ENCODE measurements at places on chromosomes 2 and 18. TPM values are rescaled to one million over a fixed set of nuclear protein-coding genes. Genes with fewer than 3 reads are reported as not detected.

- no peak for DNase-seq
These were observed 548.2 kb upstream of the LRRTM1 start for GRCh38 chr2:80852808-80853139.

GRCh38 chr2:55869637-55870325 lies 53.8 kb downstream of the EFEMP1 start:
- peak; percentile 37 for DNase-seq

DNA sequence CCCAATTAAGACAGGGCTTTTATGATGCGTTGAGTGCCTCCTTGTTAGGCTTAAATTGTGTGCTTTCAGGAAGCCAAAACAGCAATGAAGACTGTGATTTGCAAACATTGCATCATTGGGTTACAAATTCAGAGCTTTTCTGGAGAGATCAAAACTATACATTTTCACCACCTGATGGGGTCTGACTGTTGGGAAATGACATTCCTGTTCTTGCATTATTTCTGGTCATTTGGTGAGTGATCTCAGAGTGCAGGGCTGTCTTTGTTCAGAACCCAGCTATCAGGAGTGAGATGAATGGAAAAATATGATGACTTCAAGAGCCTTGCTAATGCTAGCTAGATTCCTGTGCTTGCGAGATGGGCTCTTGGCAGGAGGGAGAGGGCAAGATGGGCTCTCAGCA lies 39.1 kb downstream of the SH3RF3 start:
- DNase-seq, result no peak

DNA sequence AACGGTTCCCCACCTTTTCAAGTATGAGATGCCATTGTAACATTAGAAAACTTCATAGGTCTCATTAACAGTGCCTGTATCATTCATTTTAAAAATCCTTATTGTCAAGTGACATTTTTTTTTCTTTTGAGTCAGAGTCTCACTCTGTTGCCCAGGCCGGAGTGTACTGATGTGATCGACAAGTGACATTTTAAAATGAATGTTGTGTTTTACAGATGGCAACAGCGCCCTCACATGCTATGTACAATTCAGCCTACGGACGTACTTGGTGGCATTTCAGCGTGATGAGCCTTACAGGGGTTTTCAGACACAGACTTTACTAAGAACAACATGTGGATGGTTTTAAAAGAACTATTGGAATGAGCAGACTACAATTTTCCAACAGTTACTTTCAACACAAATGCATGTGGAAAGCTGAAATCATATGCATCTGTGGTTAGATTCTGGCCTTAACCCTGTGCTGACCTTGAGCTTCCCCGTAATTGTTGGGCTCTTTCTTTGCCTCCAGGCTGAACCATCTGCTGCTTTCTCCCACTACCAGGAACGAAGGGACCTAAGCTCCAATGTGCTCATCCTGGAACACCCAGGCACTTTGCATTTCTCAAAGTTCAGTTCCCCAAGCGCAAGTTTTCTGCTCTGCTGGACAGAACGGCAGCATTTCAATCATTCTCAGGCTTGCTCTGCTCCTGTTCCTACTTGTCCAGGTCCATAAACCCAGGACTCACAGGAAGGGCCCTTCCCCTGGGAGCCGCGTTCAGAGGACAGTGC lies 119.9 kb upstream of the NDUFV2 start:
- DNase-seq, result peak; percentile 64

DNA sequence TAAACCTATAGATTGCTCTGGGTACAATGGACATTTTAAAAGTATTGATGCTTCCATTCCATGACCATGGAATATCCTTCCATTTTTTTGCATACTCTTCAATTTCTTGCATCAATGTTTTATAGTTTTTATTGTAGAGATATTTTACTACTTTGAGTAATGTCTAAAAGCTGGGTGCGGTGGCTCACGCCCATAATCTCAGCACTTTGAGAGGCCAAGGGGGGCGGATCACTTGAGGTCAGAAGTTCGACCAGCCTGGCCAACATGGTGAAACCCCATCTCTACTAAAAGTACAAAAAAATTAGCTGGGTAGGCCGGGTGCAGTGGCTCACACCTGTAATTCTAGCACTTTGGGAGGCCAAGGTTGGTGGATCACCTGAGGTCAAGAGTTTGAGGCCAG lies 88.5 kb downstream of the TLK1 start:
- no peak for DNase-seq

Gene CNDP1
- total RNA-seq, result not detected

GRCh38 chr2:221926327-221926726 lies 354.2 kb upstream of the EPHA4 start:
- DNase-seq, result no peak

- peak; percentile 25 for DNase-seq
These were observed 654 bp upstream of the ASB1 start for GRCh38 chr2:238425979-238426567.

DNA sequence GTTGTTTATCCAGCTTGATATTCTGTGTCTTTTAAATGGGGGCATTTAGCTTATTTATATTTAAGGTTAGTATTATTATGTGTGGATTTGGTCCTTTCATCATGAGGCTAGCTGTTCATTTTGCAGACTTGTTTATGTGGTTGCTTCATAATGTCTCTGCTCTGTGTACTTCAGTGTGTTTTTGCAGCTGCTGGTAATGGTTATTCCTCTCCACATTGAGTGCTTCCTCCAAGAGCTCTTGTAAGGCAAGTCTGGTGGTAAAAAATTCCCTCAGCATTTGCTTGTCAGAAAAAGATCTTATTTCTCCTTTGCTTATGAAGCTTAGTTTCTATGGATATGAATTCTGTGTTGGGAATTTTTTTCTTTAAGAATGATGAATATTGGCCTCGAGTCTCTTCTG lies 47.8 kb upstream of the NT5C1B start:
- no peak for DNase-seq

DNA sequence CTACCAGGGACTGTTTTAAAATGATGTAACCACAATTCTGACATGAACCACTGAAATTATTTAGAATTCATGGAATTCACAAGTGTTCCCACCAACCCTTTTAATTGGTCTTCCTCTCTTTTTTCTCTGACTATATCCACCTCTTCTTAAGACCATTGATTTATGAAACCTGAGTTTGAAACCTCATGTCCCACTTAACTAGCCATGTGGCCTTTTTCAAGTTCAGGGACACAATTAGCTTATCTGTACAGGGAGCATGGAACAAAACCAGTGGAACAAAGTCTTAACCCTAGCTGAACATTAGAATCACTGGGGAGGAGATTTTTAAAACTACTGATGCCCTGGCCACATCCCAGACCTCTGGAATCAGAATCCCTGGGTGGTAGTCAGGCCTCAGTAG lies 41.6 kb upstream of the TMEM163 start:
- no peak for DNase-seq
